ENCODE measurements at places on chromosomes 7 and 10. TPM values are rescaled to one million over a fixed set of nuclear protein-coding genes. Genes with fewer than 3 reads are reported as not detected.
A peak's percentile ranks its signal among the peaks of the same experiment; 100 is the strongest.

Gene ATRNL1
- not detected for total RNA-seq

Gene ADAM12
- 0.31 TPM for total RNA-seq

Gene ABLIM1
- 48.3 TPM for total RNA-seq

- no peak for DNase-seq
Observed at GRCh38 chr10:16195178-16195769, 241.5 kb upstream of the PTER start.

Gene CLRN3
- not detected for total RNA-seq

DNA sequence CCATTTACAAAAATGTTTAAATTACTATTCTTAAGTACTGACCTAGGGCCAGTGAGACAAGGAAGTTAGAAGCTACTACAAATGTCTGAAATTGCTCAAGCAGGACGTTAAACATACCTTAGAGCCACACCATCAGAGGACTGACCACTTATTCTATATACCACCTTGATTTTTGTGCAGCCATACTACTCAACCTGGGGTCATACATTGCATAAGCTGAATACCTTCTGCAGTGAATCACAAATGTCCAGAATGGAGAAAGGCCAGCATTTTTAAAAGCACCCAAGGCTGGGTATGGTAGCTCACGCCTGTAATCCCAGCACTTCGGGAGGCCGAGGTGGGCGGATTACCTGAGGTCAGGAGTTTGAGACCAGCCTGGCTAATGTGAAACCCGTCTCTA is 21.2 kb upstream of the MRLN start:
- DNase-seq = no peak

- DNase-seq = peak; percentile 34
Observed at GRCh38 chr10:119313644-119314043, 106.3 kb downstream of the GRK5 start.

DNA sequence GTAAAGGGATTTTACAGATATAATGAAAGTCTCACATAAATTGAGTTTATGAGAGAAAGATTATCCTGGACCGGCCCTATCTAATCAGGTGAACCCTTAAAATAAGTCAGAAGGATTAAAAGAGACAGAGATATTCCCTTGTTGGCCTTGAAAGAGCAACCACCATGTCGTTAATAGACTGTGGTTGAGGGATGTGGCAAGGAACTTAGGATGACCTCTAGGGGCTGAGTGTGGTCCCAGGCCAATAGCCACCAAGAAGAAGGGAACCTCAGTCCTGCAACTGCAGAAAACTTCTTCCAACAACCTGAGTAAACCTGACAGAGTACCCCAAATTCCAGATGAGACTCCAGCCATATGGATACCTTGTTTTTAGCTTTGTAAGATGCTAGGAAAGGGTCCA is 121.5 kb downstream of the POLR1F start:
- no peak for DNase-seq

GRCh38 chr7:22784346-22784745 is 38.3 kb downstream of the TOMM7 start:
- DNase-seq = no peak
